ENCODE measurements at places on chromosomes 3 and 15.

GRCh38 chr3:160885791-160886286, 129.8 kb downstream of the PPM1L start:
- no peak for DNase-seq

GRCh38 chr3:195886181-195887141, 21.9 kb downstream of the TNK2 start:
- no peak for DNase-seq

DNA sequence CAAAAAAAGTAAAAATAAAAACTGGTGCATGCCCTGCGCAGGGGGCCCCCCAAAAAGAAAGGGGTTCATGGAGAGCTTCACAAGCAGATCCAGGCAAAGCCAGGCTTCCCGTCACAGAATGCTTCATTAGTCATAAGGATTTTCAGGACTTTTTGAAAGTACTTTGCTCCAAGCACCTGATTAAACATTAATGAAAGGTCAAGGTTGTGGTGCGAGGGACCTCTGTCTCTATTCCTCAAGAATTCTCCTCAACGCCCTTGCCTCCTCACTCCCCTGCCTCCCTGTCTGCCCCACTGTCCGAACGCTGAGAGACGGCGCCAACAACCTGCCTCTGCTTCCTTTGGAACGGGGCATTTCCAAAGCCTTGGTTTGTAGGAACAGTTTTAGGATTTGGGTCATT, 240.1 kb upstream of the IGF1R start:
- no peak for DNase-seq

- peak; percentile 66 for DNase-seq
Observed at GRCh38 chr3:125437631-125438435, 62.7 kb upstream of the ZNF148 start.

GRCh38 chr3:16494814-16495431, 18.6 kb downstream of the RFTN1 start:
- no peak for DNase-seq

GRCh38 chr15:65067645-65068402, at the start of gene RASL12:
Gene RASL12 (minus strand): TSS chr15:65067991. CDS start chr15:65067835, 156 bp downstream.
- no peak for DNase-seq

- DNase-seq: no peak
Observed at GRCh38 chr15:91668370-91668769, 185.1 kb upstream of the SLCO3A1 start.

GRCh38 chr15:84570164-84570735, 30.6 kb upstream of the ZSCAN2 start:
- DNase-seq: peak; percentile 45

GRCh38 chr3:40102182-40102581, 207.3 kb upstream of the EIF1B start:
- no peak for DNase-seq

GRCh38 chr3:14300721-14301399, 101.5 kb upstream of the SLC6A6 start:
- DNase-seq: no peak

- DNase-seq: no peak
Observed at GRCh38 chr3:143612541-143612940, 235.7 kb downstream of the SLC9A9 start.

DNA sequence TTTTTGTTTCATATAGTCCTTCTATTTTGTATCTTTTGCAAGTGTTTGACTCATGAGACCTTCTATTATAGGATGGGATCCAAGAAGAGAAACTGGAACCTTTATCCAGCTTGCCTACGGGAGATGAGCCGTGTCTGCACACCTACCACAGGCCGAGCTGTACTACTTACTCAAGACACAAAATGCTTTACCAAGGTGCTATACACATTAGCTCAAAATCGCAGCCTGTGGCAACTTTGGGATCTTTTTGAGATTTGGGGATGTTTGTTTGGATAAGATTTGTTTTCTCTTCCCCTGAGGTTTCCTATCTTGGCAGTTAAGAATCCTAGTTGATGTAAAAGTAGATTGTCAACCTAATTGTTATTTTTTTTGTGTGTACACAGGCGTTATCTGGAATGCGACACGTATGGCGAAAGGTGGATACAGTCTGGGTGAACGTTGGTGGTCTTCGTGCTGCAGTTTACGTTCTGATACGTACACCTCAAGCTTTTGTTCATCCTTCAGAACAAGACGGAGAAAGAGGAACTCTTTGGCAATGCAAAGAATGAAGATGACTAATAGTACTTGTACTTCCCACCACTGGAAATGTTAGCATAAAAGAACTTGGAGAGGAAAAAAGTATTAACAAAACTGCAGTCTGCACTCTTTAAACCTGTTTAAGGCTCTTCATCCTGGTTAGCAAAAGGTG, 13.1 kb upstream of the SETD5 start:
- no peak for DNase-seq

DNA sequence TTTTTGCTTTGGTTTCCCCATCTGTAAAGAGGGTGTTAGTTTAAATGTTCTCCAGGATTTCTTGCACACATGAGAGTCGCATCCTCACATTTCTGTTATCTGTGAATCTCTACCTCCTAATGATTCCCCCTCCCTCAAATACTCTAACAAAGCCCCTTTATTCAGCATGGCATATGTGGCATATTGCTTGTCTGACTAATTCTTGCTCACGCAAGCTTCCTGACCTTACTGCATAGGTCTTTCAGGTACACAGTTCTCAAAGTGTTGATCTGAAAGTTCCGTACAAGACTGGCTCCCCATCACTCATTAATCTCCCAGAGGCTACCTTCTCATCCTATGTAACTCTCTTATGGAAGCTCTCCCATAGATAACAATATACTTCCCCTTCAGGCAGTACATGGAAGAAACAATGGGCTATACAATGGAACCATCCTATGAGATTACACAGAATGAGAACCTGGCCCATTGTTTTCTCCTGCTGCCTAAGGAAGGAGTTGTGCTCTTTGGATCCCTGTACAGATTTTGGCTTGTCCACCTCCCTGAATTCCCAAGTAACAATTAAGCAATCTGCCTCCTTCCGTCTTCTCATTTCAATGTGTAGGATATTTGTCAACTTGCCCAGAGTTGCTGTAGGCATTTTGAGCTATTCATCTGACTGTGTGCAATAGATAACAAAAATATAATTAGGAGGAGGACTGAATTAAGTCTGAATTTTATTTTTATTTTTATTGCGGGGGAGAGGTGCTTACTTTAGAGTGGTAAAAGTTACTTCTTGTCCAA, 51.0 kb downstream of the PPARG start:
- DNase-seq: no peak

DNA sequence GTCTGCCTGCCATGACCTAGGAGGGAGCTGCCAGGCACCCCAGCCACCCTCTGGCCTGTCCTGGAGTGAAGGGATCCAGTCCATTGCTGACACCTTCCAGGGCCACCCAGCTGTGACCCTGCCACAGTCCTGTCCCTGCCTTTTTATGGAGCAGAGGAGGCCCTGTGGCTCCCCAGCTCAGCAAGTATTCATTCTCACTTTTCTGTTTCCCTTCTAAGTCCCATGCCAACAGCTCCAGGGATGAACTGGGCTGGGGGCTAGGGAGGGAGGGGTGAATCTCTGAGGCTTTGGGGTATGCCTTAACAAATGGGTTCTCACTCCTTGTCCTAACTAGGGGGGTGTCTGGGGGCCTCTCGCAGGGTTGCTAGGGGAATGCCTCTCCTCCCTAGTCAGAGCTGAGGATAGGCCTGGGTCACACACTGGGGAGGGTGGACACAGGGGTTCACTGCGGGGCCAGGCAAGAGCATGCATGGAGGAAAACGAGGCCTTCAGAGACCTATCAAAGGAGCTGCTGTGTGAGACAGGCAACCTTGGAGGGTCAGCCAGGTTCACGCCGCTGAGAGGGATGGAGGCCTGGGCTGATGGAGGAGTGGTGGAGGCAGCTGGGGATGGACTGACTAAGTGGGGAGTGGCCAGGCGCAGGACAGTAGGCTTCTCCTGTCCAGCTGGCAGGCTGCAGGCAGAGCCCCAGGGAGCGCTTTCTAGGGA, 31.8 kb downstream of the EPHB3 start:
- DNase-seq: no peak

DNA sequence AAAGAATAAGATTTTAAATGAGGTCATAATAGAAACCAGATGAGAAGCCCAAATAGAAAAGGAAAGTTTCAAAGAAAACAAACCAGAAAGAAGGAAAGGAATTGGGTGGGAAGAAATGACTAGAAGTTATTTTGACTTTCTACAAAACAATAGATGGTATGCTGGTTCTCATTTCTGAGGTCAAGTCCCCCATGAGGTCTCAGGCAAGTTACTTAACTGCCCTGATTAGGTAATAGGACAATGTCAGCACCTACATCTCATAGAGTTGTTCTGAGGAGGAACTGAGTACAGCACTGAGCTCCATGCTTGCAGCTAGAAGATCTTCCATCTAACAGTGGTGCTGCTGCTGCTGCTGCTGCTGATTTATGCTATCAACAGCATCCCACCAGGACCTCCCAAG, 185.9 kb downstream of the ERC2 start:
- no peak for DNase-seq

GRCh38 chr3:179072100-179072438, 460 bp upstream of the ZMAT3 start:
- no peak for DNase-seq

GRCh38 chr3:53211706-53212702, 43.8 kb downstream of the TKT start:
- DNase-seq: no peak

DNA sequence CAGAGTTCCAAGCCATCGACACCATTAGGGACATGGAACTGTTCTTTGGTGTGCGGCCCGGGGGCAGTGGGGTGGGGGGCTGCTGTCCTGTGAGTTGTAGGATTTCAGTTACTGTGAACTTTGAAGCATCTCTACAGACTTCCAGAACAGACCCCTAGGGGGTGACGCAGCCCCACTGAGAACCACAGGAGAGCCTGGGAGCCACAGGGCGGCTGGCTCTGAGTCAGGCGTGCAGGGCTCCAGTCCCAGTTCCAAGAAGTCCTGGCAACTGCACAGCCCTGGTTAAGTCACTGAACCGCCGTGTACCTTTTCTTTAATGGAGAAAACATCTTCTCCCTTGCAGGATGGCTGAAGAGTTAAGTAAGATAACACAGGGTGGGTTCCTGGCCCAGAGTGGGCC, 23.5 kb upstream of the LRTM1 start:
- peak; percentile 88 for DNase-seq

- DNase-seq: no peak
Observed at GRCh38 chr3:28598165-28598564, 249.5 kb upstream of the AZI2 start.
